ENCODE measurements at places on chromosomes 11 and 22.

DNA sequence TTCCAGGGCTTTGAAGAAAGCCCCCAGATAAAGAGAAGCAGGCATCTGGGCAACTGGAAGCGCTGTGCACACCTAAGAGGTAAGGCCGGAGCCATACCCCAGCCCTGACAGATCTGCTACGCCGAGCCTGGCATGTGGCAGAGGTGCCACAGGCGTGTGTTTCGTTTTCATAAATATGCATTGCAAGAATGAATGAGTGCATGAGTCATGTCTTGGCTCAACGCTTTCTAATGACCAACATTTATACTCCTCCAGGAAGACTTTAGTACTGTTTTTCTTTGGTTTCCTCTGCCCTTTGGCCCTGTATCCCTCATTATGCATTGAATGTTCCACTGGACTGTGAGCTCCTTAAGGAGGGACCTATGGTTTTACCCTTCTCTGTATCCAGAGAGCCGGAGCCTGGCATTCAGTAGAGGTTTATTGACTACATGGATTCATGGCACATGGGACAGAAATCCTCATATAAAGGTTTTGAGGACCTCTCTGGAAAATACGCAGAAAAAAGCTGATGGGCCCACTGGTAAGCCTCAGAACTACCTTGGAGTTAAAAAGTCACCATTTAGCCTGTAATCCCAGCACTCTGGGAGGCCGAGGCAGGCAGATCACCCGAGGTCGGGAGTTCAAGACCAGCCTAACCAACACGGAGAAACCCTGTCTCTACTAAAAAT, 38.9 kb upstream of the CSNK2A3 start:
- DNase-seq = no peak

GRCh38 chr22:20101638-20102037, 14.3 kb upstream of the RANBP1 start:
- no peak for DNase-seq

DNA sequence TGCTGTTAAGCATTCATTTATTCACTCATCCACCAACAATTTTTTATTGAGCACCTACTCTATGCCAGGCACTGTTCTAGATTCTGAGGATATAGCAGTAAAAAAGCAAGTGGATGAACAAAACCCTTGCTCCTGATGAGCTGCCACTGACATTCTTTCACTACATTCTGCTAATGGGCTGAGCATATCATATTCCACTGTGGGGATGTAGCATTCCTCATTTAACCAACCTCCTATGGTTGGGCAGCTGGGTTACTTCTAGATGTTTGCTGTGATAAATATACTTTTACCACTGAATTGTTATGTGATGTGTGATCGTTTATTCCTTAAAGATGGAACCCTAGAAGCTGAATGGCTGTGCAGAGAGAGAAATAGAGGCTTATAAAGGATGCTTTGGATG, 176.9 kb downstream of the MN1 start:
- no peak for DNase-seq

- DNase-seq = peak; percentile 41
Observed at GRCh38 chr22:27487600-27488452, 313.7 kb downstream of the MN1 start.

- no peak for DNase-seq
Observed at GRCh38 chr11:121587182-121587581, 134.4 kb upstream of the SORL1-AS1 start.

DNA sequence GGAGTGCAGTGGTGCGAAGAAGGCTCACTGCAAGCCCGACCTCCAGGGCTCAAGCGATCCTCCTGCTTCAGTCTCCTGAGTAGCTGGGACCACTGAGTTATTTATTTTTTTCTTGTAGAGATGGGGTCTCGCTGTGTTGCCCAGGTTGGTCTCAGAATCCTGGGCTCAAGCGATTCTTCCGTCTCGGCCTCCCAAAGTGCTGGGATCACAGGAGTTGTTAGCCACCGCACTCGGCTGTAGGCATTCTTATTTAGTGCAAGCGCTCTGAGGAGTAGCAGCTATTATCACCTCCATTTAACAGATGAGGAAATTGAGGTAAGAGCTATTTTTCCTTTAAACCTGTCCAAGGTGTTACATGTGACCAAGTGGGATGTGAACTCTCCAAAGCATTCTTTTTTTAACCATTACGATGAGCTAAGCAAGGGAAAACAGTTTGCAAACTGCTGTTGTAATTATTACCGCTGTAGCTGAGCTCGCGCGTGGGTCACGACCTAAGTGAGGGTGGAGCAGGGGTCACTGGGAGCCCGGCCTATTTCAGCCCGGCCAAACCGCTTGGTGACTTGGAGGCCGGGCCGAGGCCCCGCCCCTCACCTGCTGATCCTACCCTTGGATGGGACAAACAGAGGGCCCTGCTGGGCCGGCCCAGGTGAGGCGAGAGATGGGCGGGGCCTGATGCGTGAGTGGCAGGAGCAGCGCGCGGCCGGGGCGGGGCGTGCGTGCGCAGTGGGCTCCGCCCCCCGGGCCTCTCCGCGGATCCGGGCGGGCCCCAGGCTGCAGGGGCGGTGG, 449 bp upstream of the KREMEN1 start:
- peak; percentile 86 for DNase-seq

- DNase-seq = no peak
Observed at GRCh38 chr22:39294571-39295468, 24.6 kb downstream of the RPL3 start.

DNA sequence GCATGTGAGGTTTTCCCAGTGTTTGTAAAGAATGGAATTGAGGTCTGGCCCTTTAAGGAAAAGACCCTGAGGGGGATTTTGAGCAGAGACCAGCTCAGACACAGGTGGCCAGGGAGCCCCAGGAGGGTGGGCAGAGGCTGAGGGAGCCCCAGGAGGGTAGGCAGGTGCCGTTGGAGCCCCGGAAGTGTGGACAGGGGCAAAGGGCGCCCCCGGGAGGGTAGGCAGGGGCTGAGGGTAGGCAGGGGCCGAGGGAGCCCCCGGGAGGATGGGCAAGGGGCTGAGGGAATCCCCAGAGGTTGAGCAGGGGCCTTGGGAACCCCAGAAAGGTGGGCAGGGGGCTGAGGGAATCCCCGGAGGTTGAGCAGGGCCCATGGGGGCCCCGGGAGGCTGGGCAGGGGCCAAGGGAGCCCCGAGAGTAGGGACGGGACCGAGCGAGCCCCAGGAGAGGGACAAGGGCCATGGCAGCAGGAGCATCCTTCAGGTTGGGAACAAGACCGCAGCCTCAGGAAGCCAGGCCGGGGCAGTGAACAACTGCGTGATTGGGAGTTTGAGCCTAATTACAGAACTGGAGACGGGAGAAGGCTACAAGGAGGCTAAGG, 292.0 kb downstream of the BRD1 start:
- DNase-seq = no peak

DNA sequence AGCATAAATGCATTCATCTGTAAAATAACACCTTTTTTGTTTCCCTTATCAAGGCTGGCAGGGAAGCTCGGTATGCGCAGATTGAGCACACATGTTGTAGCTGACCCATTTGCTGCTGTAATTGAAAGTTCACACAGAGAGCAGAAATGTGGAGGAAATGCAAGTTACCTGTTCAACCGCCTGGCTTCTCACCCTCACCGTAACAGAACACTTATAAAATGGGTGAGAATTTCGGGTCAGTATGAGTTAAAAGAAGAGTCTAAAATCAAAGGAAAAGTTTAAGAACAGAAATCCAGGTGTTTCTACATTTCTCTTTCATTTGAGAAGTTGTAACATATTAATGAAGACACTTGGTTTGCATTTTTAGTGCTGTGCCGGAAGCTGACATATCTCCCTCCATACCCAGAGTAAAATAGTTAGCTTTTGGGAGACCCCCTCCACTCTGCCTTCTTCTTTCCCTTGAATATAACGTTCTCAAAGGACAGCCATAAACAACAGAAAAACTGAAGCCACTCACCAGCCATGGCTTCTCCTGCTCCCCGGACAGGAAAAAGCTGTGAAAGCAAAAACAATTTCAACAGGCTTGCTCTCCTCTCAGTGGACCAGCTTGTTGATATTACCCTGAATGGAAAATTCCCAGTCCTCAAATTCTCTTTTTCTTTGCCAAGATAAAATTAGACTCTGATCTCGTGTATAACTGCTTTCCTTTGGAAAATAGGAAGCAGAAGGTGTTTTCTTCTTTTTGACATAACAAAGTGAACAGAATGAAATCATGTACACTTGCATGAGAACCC, at the start of gene CASP12:
CASP12 (minus strand) TSS at position 570 of the 794 bp plus-strand sequence.
- no peak for DNase-seq

- no peak for DNase-seq
Observed at GRCh38 chr22:33124471-33124870, 66.3 kb upstream of the SYN3 start.

DNA sequence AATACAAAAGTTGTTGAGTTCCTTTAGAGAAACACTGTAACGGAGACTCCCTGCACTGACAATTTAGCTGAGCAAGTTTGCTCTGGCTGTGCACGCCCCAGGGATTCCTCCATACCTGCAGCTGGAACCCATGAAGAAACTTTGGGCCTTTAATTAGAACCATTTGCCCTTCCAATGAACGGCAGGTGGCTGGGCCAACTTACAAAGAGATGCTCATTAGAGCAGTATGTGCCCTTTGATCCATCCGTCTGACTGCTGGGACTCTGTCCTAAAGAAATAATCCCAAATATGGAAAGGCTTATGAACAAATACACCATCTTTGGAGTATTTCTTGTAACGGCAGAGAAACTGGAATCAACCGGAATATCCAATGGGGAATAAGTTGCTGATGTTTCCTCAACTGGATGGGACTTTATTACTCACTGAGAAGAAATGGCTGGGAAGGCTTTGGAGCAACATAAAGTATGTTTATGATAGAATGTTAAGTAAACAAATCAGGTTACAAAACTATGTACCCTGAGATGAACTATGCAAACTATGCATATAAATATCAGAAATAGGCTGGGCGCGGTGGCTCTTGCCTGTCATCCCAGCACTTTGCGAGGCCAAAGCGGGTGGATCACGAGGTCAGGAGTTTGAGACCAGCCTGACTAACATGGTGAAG, 24.4 kb upstream of the FBLN1 start:
- peak; percentile 74 for DNase-seq

Measured in NCI-H146 (cell line).